Hematopoietic multipotent progenitor cell (in vitro differentiated cells): ENCODE measurements at places on chromosomes 7 and 10.

DNA sequence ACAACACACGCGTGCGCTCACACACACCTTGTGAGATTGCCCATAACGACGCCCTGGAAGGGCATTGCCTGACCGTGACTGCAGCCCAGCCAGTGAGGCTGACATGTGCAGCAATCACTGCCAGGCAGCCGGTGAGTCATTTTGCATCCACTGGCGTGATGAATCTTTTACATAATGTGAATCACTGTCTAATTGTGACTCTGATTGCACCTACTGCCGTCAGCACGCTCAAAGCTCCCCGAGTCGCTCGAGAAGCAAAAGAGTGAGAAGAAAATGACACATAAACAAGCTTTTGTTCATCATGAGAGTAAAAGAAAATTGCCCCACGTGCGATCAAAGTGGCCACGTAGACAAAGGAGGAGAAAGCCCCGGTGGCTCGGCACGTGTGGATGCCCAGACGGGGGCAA, 117.4 kb upstream of the PFKP start:
- DNase-seq, result no peak

GRCh38 chr7:51335057-51335456, 18.4 kb upstream of the COBL start:
- DNase-seq, result no peak

- DNase-seq, result no peak
Measured at GRCh38 chr10:50600286-50600685, 23.5 kb downstream of the SGMS1 start.

GRCh38 chr7:37476881-37477450, 28.3 kb upstream of the ELMO1 start:
- DNase-seq, result no peak

DNA sequence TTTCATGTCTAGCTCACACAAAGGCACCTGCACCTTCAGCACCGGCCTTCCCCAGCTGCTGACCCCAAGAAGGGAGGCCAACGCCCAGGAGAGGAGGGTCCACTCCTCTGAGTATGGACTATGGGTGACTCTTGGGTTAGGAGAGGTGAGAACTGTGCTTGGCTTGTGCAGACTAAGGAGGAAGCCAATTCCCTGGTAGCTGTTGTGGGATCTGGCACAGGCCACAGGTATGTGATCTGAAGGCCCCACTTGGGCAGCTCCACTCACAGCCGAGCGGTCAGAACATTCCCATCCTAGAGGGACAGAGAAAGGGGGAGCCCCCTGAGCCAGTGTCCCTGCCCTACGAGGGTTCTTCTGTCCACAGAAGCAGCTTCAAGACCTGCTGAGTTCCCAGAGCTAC, 52.8 kb upstream of the FIGNL1 start:
- DNase-seq, result no peak

GRCh38 chr7:13628239-13629001, 361.0 kb downstream of the ETV1 start:
- no peak for DNase-seq

GRCh38 chr7:100856871-100857282, 4.4 kb downstream of the SLC12A9 start:
- no peak for DNase-seq

GRCh38 chr7:48537561-48537960, 366.3 kb downstream of the ABCA13 start:
- no peak for DNase-seq

DNA sequence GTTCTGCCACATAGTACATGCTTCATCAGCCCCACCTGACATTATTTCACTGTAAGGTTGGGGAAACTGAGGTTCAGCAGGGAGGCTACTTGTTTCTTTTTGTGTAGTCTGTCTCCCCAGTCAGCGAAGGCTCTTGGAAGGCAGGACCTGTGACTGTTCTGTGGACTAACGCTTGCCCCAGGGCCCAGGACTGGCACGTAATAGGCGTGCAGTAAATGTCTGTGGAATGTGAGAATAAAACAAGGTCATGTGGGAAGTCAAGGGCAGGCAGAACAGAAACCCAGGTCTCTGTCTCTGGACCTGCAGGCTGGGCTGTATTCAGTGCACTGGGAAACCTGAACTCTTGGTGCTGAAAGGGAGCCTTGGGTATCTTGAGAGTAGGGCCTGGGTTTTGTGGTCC, 168.7 kb downstream of the RPS24 start:
- DNase-seq, result no peak

- DNase-seq, result no peak
Measured at GRCh38 chr7:90229682-90230081, 15.3 kb upstream of the CFAP69 start.

DNA sequence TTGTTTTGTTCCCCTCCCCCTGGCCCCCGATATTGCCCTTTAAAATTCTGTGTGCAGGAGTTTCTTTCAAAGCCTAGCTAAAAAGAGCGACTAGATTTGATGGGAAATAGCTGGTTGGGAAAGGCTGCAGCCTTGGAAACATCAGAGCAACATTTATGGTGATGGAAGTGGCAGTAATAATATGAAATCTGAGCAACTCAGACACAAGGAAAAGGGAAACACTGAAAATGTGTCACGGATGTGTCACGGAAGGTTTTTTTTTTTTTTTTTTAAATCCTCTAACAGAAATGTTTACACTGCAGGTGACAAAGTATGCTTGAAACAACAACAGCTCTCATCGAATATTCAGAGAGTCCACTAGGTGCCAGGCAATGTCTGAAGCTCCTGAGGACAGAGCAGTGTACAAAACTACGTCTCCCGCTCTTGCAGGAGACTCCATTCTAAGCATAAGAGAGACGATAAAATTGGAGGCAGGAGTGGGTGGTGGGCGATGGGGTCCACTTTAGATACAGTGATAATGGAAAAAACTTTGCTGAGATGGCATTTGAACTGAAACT, 143.0 kb downstream of the RSU1 start:
- no peak for DNase-seq

DNA sequence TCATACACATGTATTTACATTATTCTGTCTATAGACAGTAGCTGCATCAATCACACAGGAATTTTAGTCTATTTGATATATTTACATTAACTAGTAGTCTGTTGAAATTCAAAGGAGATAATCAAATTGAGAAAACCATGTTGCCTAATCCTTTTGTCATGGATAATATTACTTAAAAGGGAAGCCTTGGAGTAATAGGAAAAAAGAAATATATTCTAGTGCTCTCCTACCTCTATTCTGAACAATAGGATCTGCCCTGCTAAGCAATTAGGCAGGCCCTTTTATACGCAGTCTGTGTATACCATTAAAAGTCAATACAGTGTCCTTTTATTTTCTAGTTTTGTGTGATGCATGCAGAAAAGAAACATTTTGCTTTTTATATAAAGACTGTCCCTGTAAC, 24.5 kb downstream of the UMAD1 start:
- DNase-seq, result no peak

DNA sequence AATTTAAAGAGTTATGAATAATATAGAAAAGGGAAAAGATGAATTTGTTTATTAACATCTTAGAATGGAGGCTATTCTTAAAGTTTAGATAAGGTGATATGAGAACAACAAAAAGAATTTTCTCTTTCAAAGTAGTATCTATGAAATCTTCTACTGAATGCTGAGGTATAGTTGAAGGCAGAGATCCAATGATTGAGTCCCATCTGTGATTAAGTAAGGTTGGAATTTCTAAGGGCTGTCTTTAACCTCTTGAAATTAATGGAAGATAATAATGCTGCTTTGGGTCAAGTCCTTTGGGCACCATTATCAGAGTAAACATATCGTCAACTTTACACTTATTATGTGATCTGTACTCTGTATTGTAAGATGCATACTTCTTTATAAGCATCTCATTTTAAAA, 307.9 kb downstream of the PRKG1 start:
- no peak for DNase-seq

GRCh38 chr10:75851580-75852345, 420.3 kb downstream of the LRMDA start:
- DNase-seq, result no peak

- DNase-seq, result no peak
Measured at GRCh38 chr7:72538147-72538546, 126.0 kb upstream of the CALN1 start.
